Camera-type eye (tissue), 1 donor: ENCODE measurements at places on chromosomes 1 and 21. TPM values are rescaled to one million over a fixed set of nuclear protein-coding genes. Genes with fewer than 3 reads are reported as not detected.

The ANKRD45 gene
- total RNA-seq = 4.9 TPM

The SPRR4 gene
- total RNA-seq = not detected

The GPR157 gene
- 2.5 TPM for total RNA-seq

The ABCG1 gene
- 57.7 TPM for total RNA-seq

The PEAR1 gene
- total RNA-seq = 13.7 TPM

The SV2A gene
- 38.3 TPM for total RNA-seq

The DISP1 gene
- total RNA-seq = 12.0 TPM

The NR5A2 gene
- total RNA-seq = 1.9 TPM

The PPIAL4G gene
- total RNA-seq = not detected

The KHDC4 gene
- 71.8 TPM for total RNA-seq

The NEGR1 gene
- 23.3 TPM for total RNA-seq

The FAM167B gene
- total RNA-seq = 2.1 TPM

The SELL gene
- 5.2 TPM for total RNA-seq

The ANKRD34A gene
- 1.2 TPM for total RNA-seq

The PWP2 gene
- total RNA-seq = 13.7 TPM

The GUCA2B gene
- not detected for total RNA-seq

The TPR gene
- 166 TPM for total RNA-seq

The HSD3B2 gene
- total RNA-seq = not detected

The LCE1D gene
- total RNA-seq = not detected

The RHBDL2 gene
- total RNA-seq = 0.49 TPM

The C1QB gene
- 25.4 TPM for total RNA-seq

The SERTAD4 gene
- total RNA-seq = 9.3 TPM

The TMOD4 gene
- not detected for total RNA-seq

The AMIGO1 gene
- 13.3 TPM for total RNA-seq

The MYBPH gene
- total RNA-seq = 4.5 TPM

The NEK2 gene
- total RNA-seq = 13.8 TPM

The KRTAP19-5 gene
- not detected for total RNA-seq

The OPRD1 gene
- total RNA-seq = 5.2 TPM

The FAM177B gene
- 0.82 TPM for total RNA-seq

The PDZK1 gene
- total RNA-seq = 3.0 TPM

The ZFP69B gene
- 10.4 TPM for total RNA-seq

The CYP4A11 gene
- not detected for total RNA-seq

The TAF5L gene
- total RNA-seq = 13.8 TPM

The GNAT2 gene
- total RNA-seq = 21.8 TPM

The TMEM82 gene
- total RNA-seq = not detected

The LCA5L gene
- 3.8 TPM for total RNA-seq

The ZNF281 gene
- total RNA-seq = 45.9 TPM
